ENCODE measurements at places on chromosomes 12 and 14.

DNA sequence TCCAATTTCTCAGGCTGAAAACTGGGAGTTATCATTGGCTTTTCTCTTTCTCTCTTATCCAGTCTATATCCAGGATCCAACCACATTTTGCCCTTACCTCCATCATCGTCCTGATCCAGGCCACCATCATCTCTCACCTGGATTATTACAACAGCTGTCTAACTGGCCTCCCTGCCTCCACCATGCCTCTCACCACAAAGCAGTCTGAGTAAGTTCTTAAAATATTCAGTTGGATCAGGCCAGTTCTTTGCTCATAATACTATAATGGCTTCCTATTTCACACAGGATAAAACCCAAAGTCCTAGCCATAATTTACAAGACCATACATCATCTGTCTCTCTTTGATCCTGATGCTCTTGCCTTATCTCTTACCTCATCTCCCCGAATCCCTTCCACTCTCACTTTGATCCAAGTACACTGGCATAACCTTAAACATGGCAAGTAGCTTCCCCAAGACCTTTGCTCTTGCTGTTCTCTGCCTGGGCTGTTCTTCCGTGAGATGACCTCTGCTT is 133.4 kb upstream of the RAP1B start:
- H3K4me1 ChIP-seq, result peaks cover 13% of the 10 kb centered on the region
- H3K4me3 ChIP-seq, result no peak overlapping the region
- no peaks in the 10 kb centered on the region for H3K27me3 ChIP-seq
- H3K36me3 ChIP-seq, result no peaks in the 10 kb centered on the region

DNA sequence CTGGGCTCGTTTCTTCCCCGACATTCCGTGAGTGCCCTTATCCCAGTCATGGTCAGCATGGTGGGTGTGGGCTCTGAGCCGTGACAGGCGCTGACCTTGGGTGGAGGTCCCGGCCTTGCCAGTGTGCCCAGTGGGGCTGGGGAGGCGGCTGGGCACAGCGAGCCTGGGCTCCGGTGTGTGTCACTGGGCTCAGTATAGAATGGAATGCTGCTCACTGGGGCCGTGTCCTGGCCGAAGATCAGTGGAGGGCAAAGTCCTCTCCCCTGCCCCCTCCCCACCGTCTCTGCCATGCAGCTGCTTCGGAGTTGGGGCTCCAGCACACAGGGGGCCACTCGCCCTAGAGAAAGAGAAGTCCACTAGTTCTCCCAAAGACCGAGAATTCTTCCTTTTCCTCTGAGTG is 164.4 kb downstream of the TSPAN9 start:
- no peaks in the 10 kb centered on the region for H3K27me3 ChIP-seq
- H3K4me3 ChIP-seq, result no peak overlapping the region
- H3K4me1 ChIP-seq, result no peaks in the 10 kb centered on the region
- DNase-seq, result no peak

- H3K4me3 ChIP-seq, result peak overlapping the region; percentile 42
- peaks cover 12% of the 10 kb centered on the region for H3K4me1 ChIP-seq
- no peak for DNase-seq
- peaks cover 12% of the 10 kb centered on the region for H3K27me3 ChIP-seq
- H3K27ac ChIP-seq, result no peak overlapping the region
These were observed 32.5 kb upstream of the PLEKHG6 start for GRCh38 chr12:6277982-6278438.

DNA sequence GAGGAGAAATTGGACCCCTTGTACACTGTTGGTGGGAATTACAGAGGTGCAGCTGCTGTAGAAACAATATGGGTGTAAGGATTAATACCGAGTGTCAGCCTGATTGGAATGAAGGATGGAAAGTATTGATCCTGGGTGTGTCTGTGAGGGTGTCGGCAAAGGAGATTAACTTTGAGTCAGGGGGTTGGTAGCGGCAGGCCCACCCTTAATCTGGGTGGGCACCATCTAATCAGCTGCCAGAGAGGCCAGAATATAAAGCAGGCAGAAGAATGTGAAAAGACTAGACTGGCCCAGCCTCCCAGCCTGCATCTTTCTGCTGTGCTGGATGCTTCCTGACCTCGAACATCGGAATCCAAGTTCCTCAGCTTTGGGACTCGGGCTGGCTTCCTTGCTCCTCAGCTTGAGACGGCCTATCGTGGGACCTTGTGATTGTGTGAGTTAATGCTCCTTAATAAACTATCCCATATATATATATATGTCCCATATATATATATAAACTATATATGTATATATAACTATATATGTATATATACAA is 38.4 kb upstream of the PPP2R5C start:
- peak overlapping the region; percentile 84 for H3K27ac ChIP-seq
- H3K27me3 ChIP-seq, result no peaks in the 10 kb centered on the region
- H3K36me3 ChIP-seq, result no peaks in the 10 kb centered on the region
- no peak for DNase-seq

DNA sequence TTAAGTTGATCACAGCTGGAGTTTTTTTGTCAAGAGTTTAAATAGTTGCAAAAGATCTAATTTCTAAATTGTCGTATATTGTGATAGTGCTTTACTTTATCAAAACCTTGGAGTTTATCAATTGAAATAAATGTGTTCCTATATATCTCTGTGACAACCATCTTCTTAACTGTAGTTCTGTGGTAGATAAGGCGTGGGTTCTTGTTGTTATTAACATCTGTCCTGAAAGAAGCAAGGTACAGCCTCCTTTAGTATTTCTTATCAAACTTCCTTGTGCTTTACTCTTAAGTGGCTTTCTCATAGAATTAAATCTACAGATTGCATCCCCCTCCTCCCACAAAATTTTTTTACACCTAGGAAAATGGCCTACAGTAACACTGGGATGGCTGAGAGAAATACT is 7.3 kb downstream of the SCYL2 start:
- H3K4me1 ChIP-seq, result no peaks in the 10 kb centered on the region
- H3K36me3 ChIP-seq, result no peaks in the 10 kb centered on the region
- no peaks in the 10 kb centered on the region for H3K27me3 ChIP-seq

GRCh38 chr14:99389174-99389826 is 91.4 kb downstream of the SETD3 start:
- H3K27ac ChIP-seq, result no peak overlapping the region
- peaks cover 2% of the 10 kb centered on the region for H3K27me3 ChIP-seq
- H3K36me3 ChIP-seq, result peaks cover 3% of the 10 kb centered on the region
- peak; percentile 5 for DNase-seq

DNA sequence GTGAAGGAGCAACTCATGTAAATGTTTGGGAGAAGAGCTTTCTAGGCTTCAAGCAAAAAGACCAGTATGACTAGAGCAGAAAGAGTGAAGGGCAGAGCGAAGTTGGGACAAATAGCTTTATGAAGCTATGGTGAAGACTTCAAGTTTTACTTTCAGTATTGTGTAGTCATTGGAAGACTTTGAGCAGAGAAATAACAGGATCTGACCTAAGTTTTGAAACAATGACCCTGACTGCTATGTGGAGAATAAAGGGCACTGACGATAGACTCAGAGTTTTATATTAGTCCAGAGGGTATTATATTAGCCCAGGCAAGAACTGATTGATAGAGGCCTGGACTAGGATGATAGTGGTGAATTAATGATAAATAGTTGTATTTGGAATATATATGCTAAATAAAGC is 187.3 kb downstream of the KTN1 start:
- H3K27ac ChIP-seq, result no peak overlapping the region
- no peaks in the 10 kb centered on the region for H3K4me1 ChIP-seq
- H3K36me3 ChIP-seq, result no peaks in the 10 kb centered on the region
- H3K27me3 ChIP-seq, result no peaks in the 10 kb centered on the region
- no peak for DNase-seq

- no peak overlapping the region for H3K27ac ChIP-seq
- H3K4me1 ChIP-seq, result no peaks in the 10 kb centered on the region
- H3K4me3 ChIP-seq, result no peak overlapping the region
These were observed 128.4 kb downstream of the METTL25 start for GRCh38 chr12:82486524-82487235.

DNA sequence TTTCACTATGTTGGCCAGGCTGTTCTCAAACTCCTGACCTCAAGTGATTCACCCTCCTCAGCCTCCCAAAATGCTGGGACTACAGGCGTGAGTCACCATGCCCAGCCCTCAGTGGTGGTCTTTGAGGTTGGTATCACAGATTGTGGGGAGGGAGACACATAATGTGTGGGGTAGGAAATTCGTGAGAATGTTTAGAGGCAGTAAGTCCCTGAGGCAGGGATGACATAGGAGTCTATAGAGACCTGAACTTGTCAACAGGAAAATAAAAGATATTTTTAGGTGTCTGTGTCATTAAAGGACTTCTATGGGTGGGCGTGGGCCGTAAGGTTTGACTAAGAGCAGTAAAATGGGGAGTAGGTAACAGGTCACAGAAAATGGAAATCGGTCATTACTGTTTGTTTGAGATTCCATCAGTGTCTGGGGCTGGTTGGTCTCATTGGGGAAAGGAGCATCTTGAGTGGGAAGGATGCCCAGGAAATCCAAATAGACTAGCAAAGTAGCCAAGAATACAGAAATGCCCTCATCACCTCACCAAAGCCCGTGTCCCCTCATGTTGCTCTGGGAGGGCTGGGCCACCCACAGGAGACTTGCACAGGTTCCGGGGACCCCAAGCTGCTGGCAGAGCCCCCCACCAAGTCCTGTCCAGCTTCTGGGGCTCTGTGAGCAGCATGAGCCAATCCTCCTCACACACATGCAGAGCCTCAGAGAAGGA is 63.6 kb upstream of the BCL2L14 start:
- peak overlapping the region; percentile 76 for H3K27ac ChIP-seq
- DNase-seq, result no peak
- no peaks in the 10 kb centered on the region for H3K27me3 ChIP-seq

GRCh38 chr12:52634266-52635056 is 16.1 kb upstream of the KRT73 start:
- H3K36me3 ChIP-seq, result no peaks in the 10 kb centered on the region
- H3K27ac ChIP-seq, result no peak overlapping the region
- peaks cover 55% of the 10 kb centered on the region for H3K4me1 ChIP-seq

- H3K36me3 ChIP-seq, result no peaks in the 10 kb centered on the region
- DNase-seq, result no peak
- no peak overlapping the region for H3K4me3 ChIP-seq
- no peak overlapping the region for H3K27ac ChIP-seq
- peaks cover 10% of the 10 kb centered on the region for H3K4me1 ChIP-seq
These were observed 162.1 kb upstream of the IFNG-AS1 start for GRCh38 chr12:67826946-67827720.

GRCh38 chr14:54642801-54643695 is 76.1 kb downstream of the SAMD4A start:
- no peak overlapping the region for H3K4me3 ChIP-seq
- H3K4me1 ChIP-seq, result no peaks in the 10 kb centered on the region
- no peaks in the 10 kb centered on the region for H3K27me3 ChIP-seq
- H3K36me3 ChIP-seq, result no peaks in the 10 kb centered on the region
- DNase-seq, result peak; percentile 54

- no peak overlapping the region for H3K27ac ChIP-seq
- no peaks in the 10 kb centered on the region for H3K36me3 ChIP-seq
- no peak for DNase-seq
These were observed 377.7 kb downstream of the NUAK1 start for GRCh38 chr12:105761075-105761474.

DNA sequence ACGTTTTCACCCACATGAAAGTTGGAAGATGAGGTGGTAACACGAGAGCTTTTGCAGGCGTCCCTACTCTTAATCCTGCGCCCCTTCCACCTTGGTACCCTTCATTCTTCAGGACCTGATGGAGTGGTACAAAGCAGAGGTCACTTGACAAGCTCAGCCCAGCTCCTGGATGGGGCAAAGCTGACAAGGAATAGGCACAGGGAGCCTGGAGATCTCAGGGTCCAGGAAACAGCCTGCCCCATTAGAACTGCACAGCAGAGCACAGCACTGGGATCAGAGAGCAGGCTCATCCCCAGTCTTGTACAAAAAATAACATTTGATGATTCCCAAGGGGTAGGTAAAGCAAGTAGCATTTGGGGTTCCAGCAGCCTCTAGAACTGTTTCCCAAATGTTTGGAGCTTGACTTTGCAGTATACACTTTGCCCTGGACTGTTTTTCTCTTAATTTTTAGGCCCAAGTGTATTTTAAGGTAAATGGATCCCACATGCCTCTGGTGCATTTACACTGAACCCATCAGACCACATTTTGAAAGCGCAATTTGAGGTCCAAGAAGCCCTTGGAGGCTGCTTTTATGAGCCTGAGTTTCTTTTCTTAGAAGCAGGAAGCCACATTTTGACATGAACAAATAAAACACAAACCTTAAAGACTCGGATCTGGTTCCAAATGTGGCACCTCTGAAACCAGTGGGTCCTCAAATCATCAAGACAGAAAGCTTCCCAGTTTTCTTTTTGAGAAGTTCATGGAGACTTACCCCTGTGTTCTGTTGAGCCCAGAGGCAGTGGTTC is 633 bp downstream of the TC2N start:
- H3K4me3 ChIP-seq, result peak overlapping the region; percentile 85
- H3K4me1 ChIP-seq, result peaks cover 76% of the 10 kb centered on the region

DNA sequence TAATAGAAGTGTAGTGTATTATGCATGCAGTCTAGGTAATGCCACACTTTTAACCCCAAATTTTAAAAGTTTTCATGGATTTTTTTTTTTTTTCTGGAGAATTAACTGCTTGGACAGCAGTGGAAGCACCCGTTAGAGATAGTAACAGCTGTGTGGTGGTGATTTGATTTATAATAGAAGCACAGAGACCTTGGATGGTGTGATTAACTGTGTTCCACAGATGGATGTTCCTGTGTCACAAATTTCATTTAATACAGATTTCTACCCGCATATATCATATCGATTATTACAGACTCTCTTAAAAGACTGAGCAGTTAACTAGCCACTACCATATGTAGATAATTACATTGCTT is 47.0 kb downstream of the IFT81 start:
- DNase-seq, result no peak
- no peaks in the 10 kb centered on the region for H3K27me3 ChIP-seq
- no peak overlapping the region for H3K4me3 ChIP-seq

GRCh38 chr14:105011312-105011990 is 9.4 kb downstream of the CDCA4 start:
- peaks cover 37% of the 10 kb centered on the region for H3K36me3 ChIP-seq
- DNase-seq, result no peak
- H3K4me1 ChIP-seq, result peaks cover 42% of the 10 kb centered on the region
- no peak overlapping the region for H3K4me3 ChIP-seq

DNA sequence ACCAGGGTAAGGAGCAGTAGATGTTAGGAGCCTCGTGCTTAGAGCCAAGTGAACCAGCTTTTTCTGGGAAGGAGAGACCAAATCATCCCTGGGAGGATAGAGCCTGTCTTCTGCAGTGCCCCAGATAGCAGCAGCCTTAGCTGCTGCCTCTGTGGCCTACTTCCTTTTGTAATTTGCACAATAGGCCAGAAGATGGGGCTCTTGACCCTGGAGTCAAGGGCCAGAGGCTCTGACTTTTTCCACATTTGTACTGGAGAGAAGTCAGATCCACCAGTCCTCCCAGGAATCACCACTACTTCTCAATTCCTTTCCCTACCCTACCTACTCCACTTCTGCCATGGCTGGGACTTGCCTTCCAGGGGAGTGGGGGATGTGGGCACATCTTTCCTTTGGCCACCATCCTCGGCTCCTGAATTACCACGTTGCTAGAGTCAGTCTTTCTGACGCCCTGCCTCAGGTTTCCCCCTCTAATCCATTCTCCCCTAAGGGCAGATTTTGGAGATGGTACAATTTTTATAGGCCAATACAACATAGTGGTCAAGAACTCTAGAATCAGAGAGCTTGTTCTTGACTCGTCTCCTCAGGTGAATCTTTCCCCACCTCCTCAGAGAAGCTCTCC is 3.3 kb upstream of the SLC4A8 start:
- no peaks in the 10 kb centered on the region for H3K36me3 ChIP-seq
- DNase-seq, result peak; percentile 11
- H3K4me3 ChIP-seq, result no peak overlapping the region
- peaks cover 18% of the 10 kb centered on the region for H3K4me1 ChIP-seq
- no peak overlapping the region for H3K27ac ChIP-seq
- H3K27me3 ChIP-seq, result no peaks in the 10 kb centered on the region

- no peaks in the 10 kb centered on the region for H3K36me3 ChIP-seq
- no peaks in the 10 kb centered on the region for H3K27me3 ChIP-seq
- no peak overlapping the region for H3K4me3 ChIP-seq
- DNase-seq, result no peak
- H3K27ac ChIP-seq, result no peak overlapping the region
- no peaks in the 10 kb centered on the region for H3K4me1 ChIP-seq
These were observed 146.1 kb upstream of the LRIG3 start for GRCh38 chr12:59066445-59066844.
